ENCODE measurements at places on chromosomes 5 and 9. TPM values are rescaled to one million over a fixed set of nuclear protein-coding genes. Genes with fewer than 3 reads are reported as not detected.

Gene FOXB2
- not detected for total RNA-seq

GRCh38 chr5:149887622-149888183 is 56.9 kb downstream of the PDE6A start:
- no peak for DNase-seq
- H3K4me3 ChIP-seq = no peak overlapping the region
- no peaks in the 10 kb centered on the region for H3K36me3 ChIP-seq
- H3K4me1 ChIP-seq = no peaks in the 10 kb centered on the region

GRCh38 chr5:149358294-149358651 is 427 bp downstream of the PCYOX1L start:
- peaks cover 18% of the 10 kb centered on the region for H3K4me1 ChIP-seq
- H3K27me3 ChIP-seq = no peaks in the 10 kb centered on the region
- peak overlapping the region; percentile 77 for H3K27ac ChIP-seq

DNA sequence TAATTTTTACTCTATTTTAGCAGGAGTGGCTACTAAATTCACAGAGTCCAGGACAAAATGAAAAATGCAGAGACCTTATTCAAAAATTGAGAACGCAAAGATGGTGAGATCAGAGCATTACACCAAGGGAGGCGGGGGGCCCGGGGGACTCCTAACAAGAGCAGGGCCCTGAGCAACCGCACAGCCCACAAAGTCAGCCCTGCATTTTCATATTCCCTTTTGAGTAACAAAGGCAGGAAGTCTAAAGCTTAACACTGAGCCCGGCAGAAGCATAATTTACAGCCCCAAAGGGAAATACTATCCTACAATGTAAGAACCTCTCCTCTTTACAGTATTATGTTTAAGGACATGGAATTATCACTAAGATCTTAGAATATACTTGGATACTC is 69.4 kb downstream of the TLE1 start:
- no peak overlapping the region for H3K4me3 ChIP-seq
- DNase-seq = no peak
- peaks cover 16% of the 10 kb centered on the region for H3K36me3 ChIP-seq
- H3K27ac ChIP-seq = no peak overlapping the region
- H3K27me3 ChIP-seq = no peaks in the 10 kb centered on the region

GRCh38 chr9:88794100-88794499 is 197.2 kb upstream of the S1PR3 start:
- H3K27ac ChIP-seq = no peak overlapping the region
- no peak overlapping the region for H3K4me3 ChIP-seq
- no peak for DNase-seq
- H3K4me1 ChIP-seq = peaks cover 21% of the 10 kb centered on the region
- H3K27me3 ChIP-seq = no peaks in the 10 kb centered on the region

GRCh38 chr9:2583308-2584013 is 38.1 kb upstream of the VLDLR start:
- H3K36me3 ChIP-seq = no peaks in the 10 kb centered on the region
- no peaks in the 10 kb centered on the region for H3K27me3 ChIP-seq
- no peaks in the 10 kb centered on the region for H3K4me1 ChIP-seq
- H3K27ac ChIP-seq = no peak overlapping the region
